Activated CD4-positive, alpha-beta T cell treated with anti-CD3 and anti-CD28 coated beads for 48 hours (primary cell): ENCODE measurements at places on chromosomes 5 and 9.

GRCh38 chr5:158406884-158407823 lies 548.2 kb upstream of the CLINT1 start:
- DNase-seq = no peak

GRCh38 chr5:135076051-135076491 lies 42.0 kb upstream of the PITX1 start:
- no peak for DNase-seq

DNA sequence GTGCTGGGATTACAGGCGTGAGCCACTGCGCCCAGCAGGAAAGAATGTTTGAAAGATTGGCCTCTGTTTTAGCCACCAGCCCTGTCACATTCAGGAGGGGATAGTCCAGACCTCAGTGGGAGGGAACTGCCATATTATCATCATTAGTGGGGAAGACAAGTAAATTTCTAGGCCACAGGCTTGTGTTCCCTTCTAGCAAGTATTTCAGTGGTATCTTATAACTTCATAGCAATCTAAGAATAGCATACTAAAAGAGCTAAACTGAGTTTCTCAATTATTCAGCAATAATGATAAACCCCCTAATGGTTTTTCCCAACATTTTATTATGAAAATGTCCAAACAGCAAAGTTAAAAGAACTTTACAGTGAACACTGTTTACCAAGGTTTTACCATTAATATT lies 30.0 kb downstream of the SLC25A51 start:
- DNase-seq = no peak

DNA sequence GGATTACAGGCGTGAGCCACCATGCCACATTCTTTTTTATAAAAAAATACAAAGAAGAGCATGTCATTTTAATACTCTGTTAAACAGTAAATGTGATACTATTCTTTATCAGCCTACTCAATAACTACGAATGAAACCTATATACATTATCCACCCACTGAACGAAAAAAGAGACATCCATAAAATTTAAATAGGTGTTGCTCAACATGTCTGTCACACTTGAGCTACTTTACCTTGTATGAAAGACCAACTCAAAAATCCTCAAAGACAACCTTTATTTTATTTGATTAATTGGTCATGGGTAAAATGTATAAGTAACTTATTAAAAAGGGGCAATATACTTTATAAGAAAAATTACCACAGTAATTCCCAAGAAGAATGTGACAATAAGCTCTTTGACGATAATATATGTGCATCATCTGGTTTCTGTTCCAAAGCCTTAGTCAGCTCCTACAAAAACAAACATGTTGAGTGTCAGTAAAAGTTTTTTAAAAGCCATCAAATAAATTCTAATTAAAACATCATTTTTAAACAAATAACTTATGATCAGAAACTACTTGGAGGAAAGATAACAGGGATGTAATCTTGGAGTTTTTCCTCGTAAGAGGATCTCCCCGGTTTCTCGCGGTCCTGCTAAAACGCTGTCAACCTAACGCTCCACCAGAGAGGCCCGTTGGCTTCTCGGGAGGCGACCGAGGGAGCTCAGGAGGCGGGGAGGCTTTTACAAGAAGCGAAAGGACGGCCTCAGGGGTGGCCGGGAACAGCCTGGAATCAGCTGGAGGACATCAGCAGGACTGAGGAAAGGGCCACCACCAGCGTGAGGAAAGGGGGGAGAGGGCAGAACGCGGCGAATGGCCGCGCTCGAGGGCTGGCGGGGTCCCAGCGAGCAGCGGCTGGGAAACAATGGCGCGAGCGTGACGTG lies 13.5 kb upstream of the ANKRD18B start:
- peak; percentile 59 for DNase-seq

- DNase-seq = peak; percentile 81
Measured at GRCh38 chr9:36136272-36136893, at the start of gene GLIPR2. Gene GLIPR2 (plus strand): TSS chr9:36136733. CDS start chr9:36136779, 46 bp downstream.

- DNase-seq = no peak
Measured at GRCh38 chr5:141694479-141694878, 12.4 kb upstream of the ARAP3 start.

DNA sequence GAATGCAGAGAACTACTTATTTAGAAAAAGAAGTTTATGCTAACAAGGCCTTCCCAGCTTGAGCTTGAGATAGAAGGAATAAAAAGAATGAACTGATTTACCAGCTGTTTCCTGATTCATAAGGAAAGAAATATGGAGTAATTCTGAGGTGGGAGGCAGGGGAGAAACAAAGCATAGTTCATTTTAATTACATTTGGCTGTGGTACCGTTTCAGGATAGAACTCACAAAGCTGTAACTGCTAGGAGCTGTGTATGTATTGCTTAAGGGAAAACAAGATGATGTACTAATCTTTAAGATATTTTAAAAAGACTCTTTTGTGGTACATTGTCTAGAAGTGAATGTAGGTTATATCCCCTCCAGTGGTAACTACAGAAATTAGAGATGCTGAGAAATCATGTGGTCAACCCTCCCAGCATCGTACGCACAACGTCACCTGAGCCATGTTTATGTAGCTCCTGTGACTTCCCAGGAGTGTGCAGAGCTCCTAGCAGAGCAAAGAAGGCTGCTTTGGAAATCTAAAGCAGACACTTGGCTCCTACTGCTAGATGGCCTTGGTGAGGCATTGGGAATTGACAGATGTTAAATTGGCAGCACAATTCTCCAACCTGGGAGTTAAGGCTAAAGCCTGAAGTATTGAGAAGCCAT lies 208.3 kb upstream of the VLDLR start:
- no peak for DNase-seq

- DNase-seq = no peak
Measured at GRCh38 chr5:133635051-133635450, 22.7 kb upstream of the FSTL4 start.

DNA sequence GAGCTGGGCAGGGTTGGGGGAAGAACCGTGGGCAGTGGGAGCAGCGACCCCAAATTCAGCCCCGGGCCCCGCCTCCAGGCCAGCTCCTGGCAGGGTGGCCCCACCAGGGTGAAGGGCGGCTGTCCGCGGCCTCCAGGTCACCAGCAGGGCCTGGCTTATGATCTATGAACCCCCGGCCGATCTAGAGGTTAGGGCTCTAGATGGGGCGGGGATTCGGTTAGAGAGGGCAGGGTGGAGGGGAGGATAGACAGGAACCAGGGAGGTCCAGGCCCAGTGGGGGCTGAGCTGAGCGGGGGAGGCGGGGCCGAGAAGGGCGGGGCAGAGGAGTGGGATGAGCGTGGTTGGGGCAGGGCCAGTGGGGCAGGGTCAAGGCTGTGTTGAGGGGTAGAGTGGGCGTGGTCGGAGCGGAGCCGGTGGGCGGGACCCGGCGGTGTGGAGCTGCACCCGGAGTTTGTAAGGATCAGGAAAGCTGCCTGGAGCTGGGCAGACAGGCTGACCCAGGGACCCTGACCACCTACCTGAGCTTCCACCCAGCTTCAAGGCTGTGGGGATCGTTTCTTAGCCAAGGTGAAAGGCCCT lies 29.3 kb upstream of the OBP2B start:
- DNase-seq = peak; percentile 58

GRCh38 chr5:168612996-168613395 lies 33.8 kb upstream of the PANK3 start:
- no peak for DNase-seq

GRCh38 chr5:107551088-107551487 lies 119.6 kb downstream of the EFNA5 start:
- no peak for DNase-seq

GRCh38 chr5:80031109-80031508 lies 4.0 kb upstream of the THBS4 start:
- DNase-seq = no peak

DNA sequence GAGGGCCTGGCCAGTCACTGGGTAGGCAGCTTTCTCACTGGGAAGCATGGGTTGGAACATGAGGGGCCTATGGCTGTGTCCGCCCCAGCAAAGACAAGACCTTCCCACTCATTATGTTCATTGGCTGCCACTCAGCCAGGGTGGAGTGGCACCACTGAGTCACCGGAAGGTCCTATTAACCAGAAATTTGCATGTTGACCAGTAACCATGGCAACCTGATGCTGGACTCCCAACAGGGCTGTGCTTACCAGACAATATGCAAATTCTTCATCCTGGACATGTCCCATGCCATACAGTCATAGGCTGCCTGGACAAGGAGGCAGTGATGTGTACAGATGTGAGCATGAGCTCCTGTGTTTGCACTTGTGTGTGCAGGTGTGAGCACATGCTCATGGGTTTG lies 66.7 kb downstream of the PSD2 start:
- DNase-seq = no peak

GRCh38 chr5:157915638-157916037 lies 56.7 kb upstream of the CLINT1 start:
- no peak for DNase-seq

- peak; percentile 28 for DNase-seq
Measured at GRCh38 chr9:2023532-2023931, 8.4 kb downstream of the SMARCA2 start.

DNA sequence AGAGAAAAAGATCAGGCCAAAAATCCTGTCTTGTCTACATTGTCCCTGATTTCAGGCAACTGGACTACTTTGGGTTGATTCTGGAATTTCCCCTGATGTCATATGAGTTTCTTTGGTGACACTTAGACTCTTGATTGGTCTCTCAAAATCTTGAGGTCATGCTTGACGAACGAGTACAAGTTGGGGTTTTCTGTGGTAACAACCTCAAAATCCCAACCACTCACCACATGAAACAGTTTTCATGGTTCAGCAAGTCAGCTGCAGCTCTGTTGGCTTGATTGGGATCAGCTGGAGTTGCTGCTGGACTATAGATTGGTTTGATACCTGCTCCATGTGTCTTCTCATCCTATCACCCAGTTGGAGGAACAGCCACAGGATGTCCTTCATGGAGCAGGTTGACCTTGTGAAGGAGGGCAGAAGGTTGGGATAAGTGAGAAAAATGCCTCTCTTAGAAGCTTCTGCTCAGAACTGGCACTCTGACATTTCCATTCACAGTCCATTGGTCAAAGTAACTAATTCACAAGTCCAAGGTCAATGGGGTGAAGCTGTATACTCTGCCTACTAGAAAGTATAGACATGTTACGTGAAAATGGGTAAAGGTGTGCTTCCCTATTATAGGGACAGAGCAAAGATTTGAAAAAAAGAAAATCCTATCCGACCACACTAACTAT lies 284.5 kb downstream of the SH3GL2 start:
- no peak for DNase-seq

GRCh38 chr9:136511670-136512592 lies 29.1 kb upstream of the SEC16A start:
- no peak for DNase-seq

DNA sequence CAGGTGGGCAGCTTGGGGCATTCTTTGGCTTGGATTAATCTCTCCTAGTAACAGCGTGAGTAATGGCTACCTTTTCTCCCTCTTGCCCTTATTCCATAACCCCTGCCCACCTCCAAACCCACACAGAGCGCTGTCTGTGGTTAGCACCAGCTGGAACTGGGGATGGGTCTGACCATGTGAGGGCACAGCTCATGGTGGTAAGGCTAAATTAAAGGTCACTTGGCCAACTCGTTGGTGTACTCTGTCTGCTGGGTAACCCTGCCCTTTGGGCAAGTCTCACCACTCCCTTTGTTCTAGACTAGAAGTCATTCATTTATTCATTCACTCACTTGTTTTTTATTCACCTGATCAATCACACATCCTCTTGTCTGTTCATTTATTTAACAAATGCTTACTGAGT lies 27.8 kb downstream of the PPARGC1B start:
- no peak for DNase-seq

- DNase-seq = no peak
Measured at GRCh38 chr5:37683072-37683471, 156.8 kb downstream of the GDNF start.

GRCh38 chr9:128887914-128888350 lies 6.0 kb downstream of the LRRC8A start:
- DNase-seq = no peak

- DNase-seq = no peak
Measured at GRCh38 chr5:102539996-102540728, 41.4 kb upstream of the SLCO6A1 start.
